Kidney glomerular epithelial cell (primary cell): ENCODE measurements at places on chromosomes 7 and 10.

GRCh38 chr7:4798706-4799235 lies 23.3 kb downstream of the AP5Z1 start:
- no peak for DNase-seq

GRCh38 chr10:13256627-13257026 lies 22.5 kb upstream of the UCMA start:
- no peak for DNase-seq

- peak; percentile 39 for DNase-seq
These were observed 33.5 kb downstream of the REEP3 start for GRCh38 chr10:63554657-63555056.

DNA sequence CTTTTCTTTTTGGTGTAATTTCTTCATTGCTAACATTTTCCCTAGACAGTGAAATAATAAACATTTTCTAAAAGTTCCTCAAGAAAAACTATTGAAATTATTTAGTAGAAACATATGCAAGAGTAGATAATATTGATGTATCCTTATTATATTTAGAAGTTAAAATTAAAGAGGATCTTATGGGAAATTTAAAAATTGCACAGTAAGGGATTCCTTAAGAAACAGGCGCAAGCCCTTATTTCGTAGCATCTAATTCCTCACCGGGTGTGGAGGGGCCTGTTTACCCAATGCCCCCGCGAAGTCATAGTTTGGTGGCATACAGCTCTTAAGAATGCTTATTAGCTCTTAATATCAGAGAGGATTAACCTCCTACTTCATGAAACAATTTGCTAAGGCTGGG lies 467.1 kb downstream of the DNAJB6 start:
- DNase-seq = no peak

- DNase-seq = no peak
These were observed 20.5 kb downstream of the FBH1 start for GRCh38 chr10:5910323-5911100.

DNA sequence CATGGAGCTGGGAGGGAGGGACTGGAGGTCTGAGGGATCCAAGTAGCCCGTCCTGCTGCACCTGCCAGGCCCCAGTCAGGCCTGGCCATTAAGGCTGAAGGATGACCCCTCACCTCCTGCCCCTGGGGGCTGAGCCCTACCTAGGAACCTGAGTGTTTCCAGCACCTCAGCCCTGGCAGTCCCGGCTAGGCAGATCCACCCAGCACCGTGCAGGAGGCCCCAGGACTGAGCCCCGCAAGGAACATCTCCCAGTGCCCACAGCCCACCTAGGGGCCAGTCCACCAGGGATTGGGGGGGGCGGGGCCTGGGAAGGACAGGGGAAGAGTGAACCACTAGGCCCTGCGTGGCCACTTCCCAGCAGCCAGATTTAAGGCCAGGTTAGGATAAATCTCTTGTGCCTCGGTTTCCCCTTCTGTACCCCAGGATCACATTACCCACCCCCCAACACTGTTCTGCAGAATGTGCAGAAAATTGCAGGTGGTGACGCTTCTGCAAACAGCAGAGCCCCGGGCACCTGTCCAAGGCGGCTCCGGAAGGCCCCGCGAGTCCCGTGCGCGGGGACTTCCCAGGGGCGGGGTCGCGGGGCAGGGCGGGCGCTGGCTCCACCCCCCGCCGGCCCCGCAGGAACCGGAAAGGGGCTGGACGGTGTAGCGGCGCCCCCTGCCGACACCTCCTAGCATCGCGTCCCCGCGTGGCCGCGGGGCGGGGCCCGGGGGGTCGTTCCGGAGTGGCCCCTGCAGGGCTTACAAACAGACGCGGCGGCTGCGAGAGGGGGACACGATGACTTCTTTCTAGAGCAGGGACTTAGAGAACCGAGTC lies 55.9 kb downstream of the PWWP2B start:
- peak; percentile 40 for DNase-seq

DNA sequence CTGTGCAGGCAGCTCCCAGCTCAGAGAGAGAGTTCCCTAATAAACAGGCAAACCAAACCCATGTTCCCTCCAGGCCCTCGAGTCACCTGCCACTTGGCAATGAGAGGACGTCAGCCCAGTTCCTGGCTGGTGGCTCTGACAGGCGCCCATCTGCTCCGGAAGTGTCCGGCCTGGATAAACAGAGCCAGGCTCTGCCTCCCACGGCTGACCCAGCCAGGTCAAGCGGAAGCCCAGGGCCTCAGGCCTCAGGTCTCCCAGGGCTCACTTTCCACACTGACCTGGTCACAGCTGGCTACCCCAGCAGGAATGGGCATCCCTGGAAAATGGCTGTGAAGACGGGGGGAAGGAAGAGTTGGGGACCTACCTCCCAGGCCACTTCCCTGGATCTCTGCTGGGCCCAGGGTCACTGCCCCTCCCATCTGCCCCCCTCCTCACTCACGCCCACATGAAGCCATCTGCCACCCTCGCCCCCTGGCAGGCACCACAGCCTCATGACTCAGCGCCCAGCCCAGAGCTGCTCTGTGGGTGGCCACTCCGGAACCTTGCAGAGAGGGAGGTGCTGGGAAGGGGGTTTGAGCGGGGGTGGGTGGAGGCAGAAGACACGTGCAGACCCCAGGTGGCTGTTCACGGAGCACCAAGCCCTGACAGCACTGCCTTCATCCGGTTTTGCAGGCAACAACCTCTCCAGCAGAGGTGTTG lies 37.4 kb upstream of the DUSP5 start:
- peak; percentile 65 for DNase-seq

DNA sequence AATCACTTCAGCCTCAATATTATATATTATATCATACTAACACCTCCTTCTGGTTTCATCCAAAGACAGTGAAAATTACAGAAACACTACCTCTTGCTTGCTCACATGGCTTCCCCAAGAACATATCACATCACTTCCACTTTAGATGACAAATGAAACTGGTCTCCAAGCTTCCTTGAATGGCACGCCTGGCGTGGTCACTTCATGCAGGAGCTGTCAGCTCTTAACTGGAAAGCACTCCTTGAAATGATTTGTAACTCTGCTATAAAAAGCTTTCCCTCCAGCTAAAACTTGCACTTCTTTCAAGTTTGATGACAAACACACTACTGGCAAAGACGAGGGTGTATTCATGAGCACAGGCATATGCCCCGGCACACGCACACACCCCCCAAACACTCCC lies 84.1 kb upstream of the INHBA start:
- DNase-seq = no peak

DNA sequence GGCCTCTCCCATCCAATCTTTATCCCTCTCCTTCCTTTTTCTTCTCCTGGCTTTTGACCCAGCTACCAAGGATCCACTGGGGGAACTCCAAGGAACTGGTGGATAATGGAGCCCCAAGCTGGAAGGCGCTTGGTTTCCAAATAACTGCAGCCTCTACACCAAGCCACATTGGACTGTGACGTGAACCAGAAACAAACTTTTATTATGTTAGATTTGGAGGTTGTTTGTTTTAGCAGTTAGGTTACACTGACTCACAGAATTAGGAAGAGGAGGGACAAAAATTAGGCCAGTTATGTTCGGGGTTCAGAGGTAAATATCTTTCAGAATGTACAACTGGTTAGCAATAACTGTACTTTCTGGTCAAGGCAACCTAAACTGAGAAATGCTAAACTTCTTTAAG lies 21.3 kb upstream of the ANK3 start:
- DNase-seq = no peak

GRCh38 chr10:113108948-113109347 lies 158.9 kb downstream of the TCF7L2 start:
- no peak for DNase-seq

DNA sequence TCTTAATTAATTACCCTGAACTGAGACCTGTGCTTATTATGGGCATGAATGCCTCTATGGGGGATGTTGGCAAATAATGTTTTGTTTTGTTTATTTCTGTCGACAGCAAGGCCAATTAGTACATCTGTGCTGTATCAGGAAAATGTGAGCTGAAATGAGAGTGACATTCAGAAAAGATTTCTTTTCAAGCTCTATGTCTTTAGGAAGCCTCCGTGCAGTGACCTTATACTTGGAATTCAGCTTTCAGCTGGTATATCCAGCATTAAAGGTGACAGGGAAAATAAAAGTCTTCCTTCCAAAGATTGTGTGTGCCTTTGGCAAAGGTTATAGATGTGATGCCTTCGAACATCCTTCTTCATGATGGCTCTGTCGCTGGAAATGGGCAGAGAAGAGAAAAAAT lies 1061.1 kb downstream of the SORCS3 start:
- DNase-seq = no peak

DNA sequence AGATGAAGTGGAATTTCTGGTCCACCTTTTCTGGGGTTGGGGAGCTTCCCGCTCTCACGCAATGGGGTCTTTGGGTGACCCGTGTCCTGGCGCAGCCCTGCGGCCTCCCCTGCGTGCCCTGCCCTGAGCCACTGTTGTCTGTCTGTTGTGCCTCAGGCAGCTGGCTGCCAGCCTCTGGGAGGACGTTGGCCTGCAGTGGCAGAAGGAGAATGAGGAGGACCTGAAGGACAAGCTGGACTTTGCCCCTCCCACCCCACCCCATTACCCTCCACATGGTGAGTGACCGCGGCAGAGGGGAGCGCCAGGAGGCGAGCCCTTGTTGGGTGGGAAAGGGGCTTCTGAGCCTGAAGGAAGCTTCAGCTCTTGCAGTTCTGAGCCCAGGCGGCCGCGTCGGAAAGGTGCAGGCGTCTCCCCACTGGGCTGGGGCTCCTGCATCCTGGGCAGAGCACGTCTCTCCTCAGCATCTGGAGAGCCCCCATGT lies 14.2 kb upstream of the PRKAR1B start:
- no peak for DNase-seq

DNA sequence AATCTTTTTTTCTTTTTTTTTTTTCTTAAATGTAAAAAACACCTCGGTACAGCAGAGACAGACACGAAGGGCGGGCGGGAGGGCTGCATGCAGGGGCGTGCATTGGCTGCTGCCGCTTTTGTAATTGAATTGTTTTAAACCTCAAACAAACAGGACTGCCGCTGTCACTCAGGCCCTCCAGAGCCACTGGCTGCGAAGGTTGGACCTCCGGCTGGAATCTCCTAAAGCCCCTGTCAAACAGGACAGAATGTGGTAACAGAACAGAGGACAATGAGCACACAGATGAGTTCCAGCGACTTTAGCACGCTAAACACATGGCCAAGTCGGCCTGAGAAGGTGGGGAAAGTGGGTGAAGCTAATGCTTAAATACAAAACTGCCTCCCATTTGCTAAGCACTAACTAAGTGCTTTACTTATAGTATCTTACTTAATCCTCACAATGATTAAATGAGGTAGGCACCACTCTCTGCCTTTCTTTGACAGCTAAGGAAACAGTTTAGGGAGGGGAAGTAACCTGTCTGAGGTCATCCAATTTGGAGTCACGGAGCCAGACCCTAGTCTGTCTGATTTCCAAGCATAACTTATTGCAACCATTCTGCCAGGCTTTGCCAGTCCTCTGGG lies 3.0 kb upstream of the NDST2 start:
- DNase-seq = no peak

DNA sequence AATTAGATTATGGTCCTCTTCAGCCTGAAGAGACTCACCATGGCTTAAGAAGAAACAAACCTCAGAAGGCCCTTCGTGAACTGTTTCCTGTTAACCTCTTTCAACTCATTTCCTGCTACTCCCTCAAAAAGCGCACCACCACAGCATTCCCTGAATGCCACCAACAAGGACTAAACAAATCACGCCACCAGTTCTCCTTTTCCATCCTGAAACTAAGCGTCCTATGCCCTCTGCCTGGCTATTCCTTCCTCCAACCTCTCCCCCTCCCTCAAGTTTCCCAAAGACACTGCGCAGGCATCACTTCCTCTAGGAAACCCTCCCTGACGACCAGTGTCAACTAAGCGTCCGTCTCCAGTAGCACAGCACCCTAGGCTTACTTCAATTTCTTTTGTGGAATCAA lies 12.0 kb downstream of the YWHAG start:
- DNase-seq = no peak

- no peak for DNase-seq
These were observed 409.3 kb downstream of the RPS24 start for GRCh38 chr10:78442836-78443550.

GRCh38 chr7:158959021-158959717 lies 102.8 kb downstream of the DYNC2I1 start:
- DNase-seq = no peak

DNA sequence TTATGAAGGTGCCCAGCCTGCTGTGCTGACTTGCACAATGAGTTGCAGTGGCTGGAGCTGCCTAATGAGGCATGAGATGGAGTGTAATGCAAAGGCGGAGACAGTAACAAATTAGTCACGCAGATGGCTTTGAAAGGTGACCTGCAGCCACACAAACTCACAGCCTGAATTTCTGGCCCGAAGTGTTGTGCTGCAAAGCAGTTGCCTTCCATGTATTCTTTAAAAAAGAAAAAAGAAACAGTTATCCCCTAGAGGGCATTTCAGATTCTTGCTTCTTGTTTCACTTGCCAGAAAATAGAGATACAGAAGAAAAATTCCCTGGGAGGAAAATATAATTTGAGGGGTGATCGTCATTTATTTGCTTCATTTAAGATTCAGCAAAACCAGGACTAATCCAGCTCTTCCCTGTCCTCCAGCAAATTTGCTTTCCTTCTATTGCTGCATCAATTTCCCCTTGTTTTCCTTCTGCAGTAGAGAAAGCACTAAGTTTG lies 239.9 kb downstream of the ADRA2A start:
- no peak for DNase-seq

- no peak for DNase-seq
These were observed 50.6 kb downstream of the MGMT start for GRCh38 chr10:129517680-129518057.

DNA sequence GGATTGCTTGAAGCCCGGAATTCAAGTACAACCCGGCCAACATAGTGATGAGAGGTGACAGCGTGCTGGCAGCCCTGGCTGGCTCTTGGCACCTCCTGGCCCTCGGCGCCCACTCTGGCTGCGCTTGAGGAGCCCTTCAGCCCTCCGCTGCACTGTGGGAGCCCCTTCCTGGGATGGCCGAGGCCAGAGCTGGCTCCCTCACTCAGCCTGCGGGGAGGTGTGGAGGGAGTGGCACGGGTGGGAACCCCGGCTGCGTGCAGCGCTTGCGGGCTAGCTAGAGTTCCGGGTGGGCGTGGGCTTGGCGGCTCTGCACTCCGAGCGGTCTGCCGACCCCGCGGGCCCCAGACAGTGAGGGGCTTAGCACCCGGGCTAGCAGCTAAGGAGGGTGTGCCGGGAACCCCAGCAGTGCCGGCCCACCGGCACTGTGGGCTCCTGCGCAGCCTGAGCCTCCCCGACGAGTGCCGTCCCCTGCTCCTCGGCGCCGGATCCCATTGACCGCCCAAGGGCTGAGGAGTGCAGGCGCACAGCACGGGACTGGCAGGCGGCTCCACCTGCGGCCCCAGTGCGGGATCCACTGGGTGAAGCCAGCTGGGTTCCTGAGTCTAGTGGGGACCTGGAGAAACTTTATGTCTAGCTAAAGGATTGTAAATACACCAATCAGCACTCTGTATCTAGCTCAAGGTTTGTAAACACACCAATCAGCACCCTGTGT lies 12.1 kb upstream of the RNF216 start:
- DNase-seq = no peak
